ENCODE measurements at places on chromosomes 1 and 21.

GRCh38 chr1:240616018-240616417 lies 4.1 kb upstream of the GREM2 start:
- no peak for DNase-seq

GRCh38 chr1:4939266-4939665 lies 284.9 kb downstream of the AJAP1 start:
- DNase-seq: no peak

DNA sequence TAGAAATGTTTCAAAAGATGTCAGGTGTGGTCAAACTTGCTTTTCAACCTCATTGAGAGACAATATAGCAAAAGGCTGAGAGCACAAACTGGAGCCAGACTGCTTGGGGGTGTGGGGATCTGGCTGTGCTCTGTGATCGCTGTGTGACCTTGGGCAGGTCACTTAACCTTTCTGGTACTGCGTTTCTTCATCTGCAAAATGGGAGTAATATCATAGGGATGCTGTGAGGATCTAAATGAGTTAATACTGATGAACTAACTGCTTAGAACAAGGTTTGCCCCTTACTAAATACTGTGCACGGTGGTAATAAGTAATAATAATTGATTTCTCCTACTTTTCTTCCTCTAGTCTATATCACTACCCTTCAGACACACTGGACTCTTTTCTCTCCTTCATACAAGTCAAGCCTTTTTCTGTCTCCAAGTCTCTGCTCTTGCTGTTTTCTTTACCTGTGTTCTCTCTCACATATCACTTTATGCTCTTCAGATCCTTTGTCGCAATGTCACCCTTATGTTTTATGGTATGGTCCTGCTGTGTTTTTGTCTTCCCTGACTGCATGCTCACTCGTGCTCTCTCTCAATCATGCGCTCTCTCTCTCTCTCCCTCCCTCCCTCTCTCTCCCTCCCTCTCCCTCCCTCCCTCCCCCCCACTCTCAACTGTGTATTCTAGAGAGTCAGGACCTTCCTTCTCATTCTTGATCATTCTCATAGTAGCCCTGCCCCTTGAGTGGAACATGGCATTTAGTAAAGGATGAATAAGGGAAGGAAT lies 3.3 kb downstream of the MGST3 start:
- DNase-seq: no peak

GRCh38 chr1:85654066-85654782 lies 54.0 kb downstream of the ZNHIT6 start:
- DNase-seq: no peak

- peak; percentile 82 for DNase-seq
These were observed 65.5 kb upstream of the LAPTM5 start for GRCh38 chr1:30822966-30823581.

- no peak for DNase-seq
These were observed 31.2 kb downstream of the SPRTN start for GRCh38 chr1:231369282-231369681.

GRCh38 chr21:36699546-36700294 lies 805 bp downstream of the SIM2 start:
- no peak for DNase-seq

- DNase-seq: no peak
These were observed 6.0 kb downstream of the GLIS1 start for GRCh38 chr1:53732912-53733317.

DNA sequence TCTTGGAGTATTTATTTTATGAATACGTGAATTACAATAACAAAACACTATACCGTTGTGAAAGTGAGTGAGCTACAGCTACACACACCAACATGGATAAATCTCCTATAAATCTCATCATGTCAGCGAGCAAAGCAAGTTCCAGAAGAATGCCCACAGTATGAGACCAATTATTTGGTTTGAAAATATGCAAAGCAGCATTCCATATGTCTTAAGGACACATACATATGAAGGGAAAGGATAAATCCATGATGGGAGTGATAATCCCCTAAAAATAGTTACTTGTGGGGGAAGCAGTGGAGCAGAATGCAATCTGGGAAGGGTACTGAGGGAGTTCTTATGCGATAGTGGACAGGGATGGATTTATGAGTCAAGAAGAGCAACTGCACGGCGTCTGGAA lies 261.3 kb downstream of the DISC1 start:
- DNase-seq: no peak

- DNase-seq: peak; percentile 75
These were observed 62.2 kb upstream of the ATP1B1 start for GRCh38 chr1:169044296-169044695.

GRCh38 chr1:25517476-25518394 lies 25.7 kb upstream of the LDLRAP1 start:
- no peak for DNase-seq

GRCh38 chr1:85911742-85912141 lies 203.5 kb upstream of the ZNHIT6 start:
- peak; percentile 2 for DNase-seq
